ENCODE measurements at places on chromosomes 7 and 10.

DNA sequence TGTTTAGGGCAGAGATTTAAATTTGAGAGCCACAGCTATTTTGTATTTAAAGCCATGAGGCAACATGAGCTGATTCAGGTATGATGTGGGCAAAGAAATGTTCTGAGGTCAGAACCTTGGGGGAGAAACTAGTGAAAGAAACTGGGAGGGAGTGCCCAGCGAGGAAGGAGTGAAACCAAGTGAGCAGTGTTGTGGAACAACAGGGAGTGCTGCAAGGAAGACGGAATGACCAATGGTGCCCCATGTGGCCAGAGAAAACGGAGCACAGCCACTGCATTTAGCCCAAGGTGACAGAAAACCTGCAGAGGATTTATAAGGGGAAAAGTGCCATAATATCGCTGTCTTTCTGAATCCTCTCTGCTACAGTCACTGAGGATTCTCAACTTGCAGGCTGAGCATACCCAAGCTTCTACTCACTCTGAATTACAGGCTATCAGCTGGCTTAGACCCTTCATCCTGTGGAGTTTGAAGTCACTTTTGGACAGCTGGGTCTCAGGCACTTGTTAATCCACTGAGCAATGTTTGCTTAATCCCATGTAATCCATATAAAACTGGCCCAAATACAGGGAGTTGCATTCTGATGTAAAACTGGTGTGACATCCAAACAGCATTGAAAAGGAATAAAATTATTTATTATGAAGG lies 777.3 kb downstream of the CCSER2 start:
- DNase-seq, result no peak

DNA sequence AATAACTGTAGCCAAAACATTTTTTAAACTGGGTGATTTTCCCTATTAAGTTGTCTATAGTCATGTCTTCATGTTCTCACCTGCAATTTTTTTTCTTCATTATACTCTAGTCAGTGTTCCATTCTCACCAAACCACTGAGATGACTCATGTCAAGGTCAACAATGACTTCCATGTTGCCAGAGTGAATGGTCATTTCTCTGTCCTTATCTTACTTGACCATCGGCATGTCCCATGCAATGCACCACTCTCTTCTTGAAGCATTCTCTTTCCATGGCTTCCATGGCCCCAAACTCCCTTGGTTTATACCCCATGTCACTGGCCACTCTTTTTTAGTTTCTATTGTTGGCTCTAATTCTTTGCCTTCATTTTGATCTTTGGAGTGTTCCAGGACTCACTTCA lies 173.9 kb downstream of the PPP1R17 start:
- no peak for DNase-seq

DNA sequence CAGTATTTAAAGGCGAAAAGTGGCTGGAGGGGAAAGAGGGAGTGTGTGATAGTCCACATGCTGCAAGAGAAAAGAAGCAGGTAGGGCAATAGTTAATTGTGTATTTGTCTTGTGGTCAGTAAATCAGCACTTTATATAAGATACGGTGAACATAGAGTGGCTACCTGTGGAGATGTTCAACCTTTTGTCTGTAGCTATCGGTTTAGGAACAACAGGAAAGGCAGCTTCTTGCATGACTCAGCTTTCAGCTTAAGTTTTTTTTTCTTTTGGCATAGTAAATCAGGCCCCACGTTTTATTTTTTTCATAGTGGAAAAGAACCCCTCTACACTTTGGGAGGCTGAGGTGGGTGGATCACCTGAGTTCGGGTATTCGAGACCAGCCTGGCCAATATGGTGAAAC lies 14.2 kb upstream of the MTPN start:
- DNase-seq, result no peak

GRCh38 chr7:8594115-8594514 lies 160.7 kb downstream of the NXPH1 start:
- no peak for DNase-seq

GRCh38 chr7:75573477-75574019 lies 81.4 kb downstream of the SPDYE5 start:
- no peak for DNase-seq

DNA sequence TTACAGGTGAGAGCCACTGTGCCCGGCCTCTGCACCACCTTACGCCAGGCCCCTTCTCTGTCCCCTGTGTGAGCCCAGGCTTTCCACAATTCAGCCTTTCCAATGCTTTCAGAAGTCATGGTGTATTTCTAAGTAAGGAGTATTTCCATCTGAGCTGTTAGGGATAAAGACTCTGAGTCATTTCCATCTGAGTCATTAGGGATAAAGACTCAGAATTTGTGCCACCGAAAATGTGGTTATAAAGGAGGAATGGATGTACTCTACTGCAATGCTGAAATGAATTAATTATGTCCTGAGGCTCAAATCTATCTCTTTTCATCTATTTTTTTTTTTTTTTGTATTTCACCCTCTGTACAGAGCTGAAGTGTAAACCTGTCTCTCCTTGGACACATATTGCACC lies 84.0 kb downstream of the GATA3 start:
- no peak for DNase-seq
